Calu3 (cell line): ENCODE measurements at places on chromosomes 7 and 10. TPM values are rescaled to one million over a fixed set of nuclear protein-coding genes. Genes with fewer than 3 reads are reported as not detected.

The FAM25G gene
- not detected in 2 replicates for total RNA-seq

The FOXP2 gene
- total RNA-seq, result 1.6 and 2.5 TPM in 2 replicates

The IDI1 gene
- 101 and 108 TPM in 2 replicates for total RNA-seq

The HOXA11 gene
- 0.39 and 0.54 TPM in 2 replicates for total RNA-seq

The ADAMTS14 gene
- total RNA-seq, result 0.12 and 0.14 TPM in 2 replicates

The ZPBP gene
- total RNA-seq, result not detected in 2 replicates

The C10orf90 gene
- not detected in 2 replicates for total RNA-seq

The CHAT gene
- total RNA-seq, result not detected in 2 replicates

The TEX47 gene
- not detected in 2 replicates for total RNA-seq
